ENCODE measurements at places on chromosomes 2 and 18.

DNA sequence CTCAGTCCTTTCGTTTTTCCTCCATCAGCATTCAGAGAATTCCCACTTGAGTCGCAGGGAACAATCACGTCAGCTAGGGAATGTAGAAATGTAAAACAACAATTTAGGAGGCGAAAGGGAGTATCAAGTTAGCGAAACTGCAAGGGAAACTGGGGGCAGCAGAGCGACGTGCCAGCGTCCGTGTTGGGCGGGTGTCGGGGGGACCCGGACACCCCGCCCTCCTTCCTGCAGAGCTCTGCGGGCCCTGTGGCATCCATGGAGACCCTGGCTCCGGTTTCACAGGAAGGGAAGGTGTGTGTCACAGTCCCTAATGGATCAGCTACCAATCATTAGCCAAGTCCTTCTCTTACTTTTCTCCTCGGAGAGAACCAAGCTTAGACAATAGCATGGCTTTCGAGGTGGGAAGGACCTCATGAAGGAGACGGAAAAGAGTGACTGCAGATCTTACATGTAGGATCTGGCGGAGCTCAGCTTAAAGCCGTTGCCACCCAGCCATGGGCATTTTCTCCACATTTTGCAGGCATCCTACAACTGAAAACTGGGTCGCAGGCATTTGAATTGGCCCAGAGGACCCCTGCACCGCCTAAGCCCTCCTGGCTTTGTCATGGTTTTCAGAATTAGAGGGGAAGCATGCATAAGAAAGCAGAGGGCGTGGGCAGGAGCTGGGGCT lies 33.7 kb downstream of the SOX11 start:
- DNase-seq = no peak

GRCh38 chr2:54336136-54336976 lies 80.3 kb upstream of the TSPYL6 start:
- DNase-seq = no peak

DNA sequence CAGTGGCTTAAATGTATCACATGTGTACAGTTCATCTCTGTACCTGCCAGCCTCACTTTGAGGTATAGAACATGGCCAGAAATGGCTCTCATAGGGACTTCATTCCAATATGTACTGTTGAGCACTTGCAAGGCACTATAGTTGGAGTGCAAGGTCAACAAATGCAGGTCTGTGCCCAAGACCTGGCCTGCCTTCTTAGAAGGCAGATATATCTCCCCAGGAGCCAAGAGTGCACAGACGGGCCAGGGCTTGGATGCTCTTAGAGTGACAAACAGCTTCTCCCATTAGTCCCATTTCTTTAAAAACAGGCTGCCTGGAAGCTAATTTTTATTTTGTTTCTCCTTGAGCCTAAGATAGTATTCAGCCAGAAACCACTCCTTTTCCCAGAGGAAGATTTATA lies 7.3 kb downstream of the TEX261 start:
- DNase-seq = no peak

DNA sequence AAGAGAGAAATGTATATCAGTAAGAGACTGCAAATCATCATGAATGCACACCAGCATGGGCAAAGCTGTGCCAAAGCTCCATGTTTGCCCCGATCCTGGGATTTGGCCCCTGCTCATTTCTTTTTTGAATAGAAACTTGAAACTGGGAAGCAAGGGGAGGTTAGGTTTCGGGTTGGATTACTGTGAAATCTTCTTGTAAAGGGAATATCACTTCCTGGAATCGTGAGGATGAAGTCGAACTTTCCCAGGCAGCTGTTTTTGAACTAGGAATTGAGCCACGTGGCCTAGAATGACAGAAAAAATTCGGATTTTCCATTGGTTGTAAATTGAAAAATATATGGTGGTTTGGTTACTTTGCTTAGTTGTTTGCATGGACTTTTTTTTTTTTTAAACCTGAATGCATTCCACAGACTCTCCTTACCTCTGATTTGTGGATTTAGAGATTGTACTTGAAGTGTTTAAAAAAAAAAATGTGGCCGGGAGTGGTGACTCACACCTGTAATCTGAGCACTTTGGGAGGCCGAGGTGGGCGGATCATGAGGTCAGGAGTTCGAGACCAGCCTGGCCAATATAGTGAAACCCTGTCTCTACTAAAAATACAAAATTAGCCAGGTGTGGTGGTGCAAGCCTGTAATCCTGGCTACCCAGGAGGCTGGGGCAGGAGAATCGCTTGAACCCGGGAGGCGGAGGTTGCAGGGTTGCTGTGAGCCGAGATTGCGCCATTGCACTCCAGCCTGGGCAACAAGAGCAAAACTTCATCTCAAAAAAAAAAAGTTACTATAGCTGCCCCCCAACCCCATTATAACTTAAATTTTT lies 32.1 kb downstream of the GRHL1 start:
- no peak for DNase-seq

DNA sequence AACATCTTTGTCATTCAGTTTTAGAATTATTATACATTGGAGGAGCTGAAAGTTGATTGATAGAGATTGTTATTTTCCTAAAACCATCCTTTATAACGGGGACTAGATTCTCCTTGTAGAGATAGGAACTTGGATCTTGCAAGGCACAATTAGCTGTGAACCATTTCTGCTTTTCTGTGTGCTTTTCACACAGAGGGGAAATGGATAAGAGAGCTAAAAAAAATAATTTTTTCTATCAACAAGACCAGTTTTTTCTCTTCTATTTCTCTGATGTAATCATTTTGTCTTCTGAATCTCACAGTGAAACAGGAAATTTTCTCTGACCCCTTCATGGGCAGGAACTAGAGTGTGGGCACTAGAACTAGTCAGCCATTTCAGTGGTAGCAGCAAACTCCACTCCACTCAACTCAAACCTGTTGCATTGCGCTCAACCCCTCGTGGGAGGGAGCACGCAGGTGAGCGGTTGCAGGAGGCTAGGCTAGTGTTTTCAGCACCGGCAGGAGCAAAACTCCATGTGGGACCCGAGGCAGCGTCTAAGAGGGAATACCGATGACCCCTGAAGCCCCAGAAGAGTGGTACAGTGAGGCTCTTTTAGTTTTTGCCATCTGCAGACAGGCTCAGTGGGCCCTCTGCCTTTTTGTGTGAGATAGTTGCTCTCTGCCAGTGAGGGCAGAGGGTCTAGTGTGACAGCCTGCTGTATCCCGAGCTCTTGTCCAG lies 24.0 kb upstream of the SLC39A10 start:
- DNase-seq = no peak

GRCh38 chr2:218009231-218009630 lies 6.4 kb upstream of the TNS1 start:
- no peak for DNase-seq

DNA sequence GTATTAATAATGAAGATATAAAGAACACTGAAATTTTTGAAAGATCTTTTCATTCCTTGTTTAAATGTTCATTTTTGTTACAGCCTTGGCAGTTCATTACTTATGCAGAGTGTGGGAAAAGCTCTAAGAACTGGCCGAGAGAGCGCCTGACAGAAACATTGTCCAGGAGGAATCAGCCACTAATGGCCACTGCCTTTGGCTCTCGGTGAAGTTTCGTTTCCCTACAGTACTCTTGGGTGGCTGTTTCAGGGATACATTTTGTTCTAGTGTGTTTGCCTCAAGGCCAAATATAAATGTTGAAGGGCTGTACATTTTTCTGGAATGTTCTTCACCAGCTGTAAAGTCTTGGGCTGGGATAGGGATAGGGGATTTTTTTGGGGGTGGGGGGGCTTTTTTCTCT lies 10.7 kb downstream of the SPTBN1 start:
- DNase-seq = no peak

GRCh38 chr18:46622451-46622850 lies 34.6 kb downstream of the LOXHD1 start:
- DNase-seq = no peak

- no peak for DNase-seq
Measured at GRCh38 chr2:118110991-118111390, 22.7 kb downstream of the INSIG2 start.

DNA sequence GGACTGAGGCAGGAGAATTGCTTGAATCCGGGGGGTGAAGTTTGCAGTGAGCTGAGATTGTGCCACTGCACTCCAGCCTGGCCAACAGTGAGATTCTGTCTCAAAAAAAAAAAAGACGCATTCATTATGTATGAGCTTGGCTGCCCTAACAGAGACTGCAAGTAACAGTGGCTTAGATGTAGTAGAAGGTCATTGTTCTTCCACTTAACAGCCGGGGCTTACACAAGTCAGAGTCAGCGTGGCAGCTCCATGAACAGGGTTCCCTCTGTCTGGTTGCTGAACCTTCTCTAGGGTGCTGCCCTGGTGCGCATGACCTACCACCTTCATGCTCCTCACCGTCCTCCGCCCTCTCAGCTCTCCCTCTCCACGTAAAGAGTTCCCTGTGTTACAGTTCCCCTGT lies 49.1 kb upstream of the IGFBP2 start:
- DNase-seq = no peak

DNA sequence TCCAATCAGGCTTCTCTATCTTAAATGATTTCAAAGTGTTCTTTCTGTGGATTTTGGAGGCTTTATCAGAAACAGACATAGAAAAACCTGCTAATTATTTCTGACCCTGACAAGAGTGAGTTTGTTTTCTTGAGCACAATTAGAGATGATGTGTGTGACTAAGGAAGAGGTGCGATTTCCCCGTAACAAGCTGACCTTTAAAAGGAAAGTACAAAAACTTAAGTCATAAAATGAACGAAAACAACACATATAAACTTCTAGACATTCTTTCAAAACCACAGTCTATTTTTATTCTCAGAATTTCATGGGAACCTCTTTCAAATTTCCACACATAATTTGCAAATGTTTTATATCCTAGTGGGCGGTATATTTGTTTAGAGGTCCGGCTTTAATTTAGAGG lies 604.8 kb downstream of the CPS1 start:
- no peak for DNase-seq

Data from left ventricle myocardium superior (tissue), 1 donor.